ENCODE measurements at places on chromosomes 12 and 14.

DNA sequence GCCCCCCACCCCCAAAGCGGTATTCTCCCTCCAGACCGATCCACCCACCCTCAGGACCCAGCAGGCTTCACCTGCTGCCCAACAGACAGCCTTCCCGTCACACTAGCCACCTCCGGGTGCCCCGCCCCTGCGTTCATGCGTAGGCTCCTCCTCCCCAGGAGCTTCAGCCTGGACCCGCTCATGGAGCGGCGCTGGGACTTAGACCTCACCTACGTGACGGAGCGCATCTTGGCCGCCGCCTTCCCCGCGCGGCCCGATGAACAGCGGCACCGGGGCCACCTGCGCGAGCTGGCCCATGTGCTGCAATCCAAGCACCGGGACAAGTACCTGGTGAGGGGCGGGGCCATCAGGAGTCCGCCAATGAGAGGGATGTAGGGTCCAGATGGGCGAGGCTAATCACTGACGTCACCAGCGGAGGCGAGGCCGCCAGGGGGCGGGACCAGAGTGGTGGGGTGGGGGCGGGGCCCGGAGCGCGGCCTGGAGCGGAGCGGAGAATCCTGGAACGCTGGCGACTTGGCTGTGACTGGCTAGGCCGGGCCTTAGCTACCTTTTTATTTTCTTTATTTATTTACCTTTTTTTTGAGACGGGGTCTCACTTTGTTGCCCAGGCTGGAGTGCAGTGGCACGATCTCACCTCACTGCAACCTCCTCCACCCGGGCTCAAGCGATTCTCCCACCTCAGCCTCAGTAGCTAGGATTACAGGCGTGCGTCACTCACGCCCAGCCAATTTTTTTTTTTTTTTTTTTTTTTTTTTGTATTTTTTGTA, 4.4 kb downstream of the TNS2 start:
- peak; percentile 93 for DNase-seq

GRCh38 chr12:87329076-87329863, 699.9 kb downstream of the C12orf50 start:
- no peak for DNase-seq

- DNase-seq: no peak
Measured at GRCh38 chr14:79586989-79587598, 624.2 kb downstream of the DIO2 start.

DNA sequence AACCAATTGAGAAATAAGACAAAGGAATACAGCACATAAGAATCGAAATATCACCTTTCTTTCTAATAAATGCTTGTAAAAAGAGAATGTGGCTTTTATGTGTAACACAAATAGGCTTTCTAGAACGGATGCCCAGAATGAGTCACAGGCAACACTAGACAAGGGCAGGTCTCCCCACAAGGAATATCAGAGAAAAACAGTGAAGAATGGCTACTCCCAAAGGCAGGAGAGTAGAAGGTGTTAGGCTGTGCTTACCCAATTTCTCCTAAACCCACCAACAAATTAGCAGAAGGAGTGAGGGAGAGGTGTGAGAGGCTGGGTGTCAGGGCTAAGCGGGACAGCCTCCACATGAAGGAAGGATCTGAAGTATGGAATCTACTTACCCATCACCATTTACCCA, 55.2 kb downstream of the GALNT4 start:
- no peak for DNase-seq

DNA sequence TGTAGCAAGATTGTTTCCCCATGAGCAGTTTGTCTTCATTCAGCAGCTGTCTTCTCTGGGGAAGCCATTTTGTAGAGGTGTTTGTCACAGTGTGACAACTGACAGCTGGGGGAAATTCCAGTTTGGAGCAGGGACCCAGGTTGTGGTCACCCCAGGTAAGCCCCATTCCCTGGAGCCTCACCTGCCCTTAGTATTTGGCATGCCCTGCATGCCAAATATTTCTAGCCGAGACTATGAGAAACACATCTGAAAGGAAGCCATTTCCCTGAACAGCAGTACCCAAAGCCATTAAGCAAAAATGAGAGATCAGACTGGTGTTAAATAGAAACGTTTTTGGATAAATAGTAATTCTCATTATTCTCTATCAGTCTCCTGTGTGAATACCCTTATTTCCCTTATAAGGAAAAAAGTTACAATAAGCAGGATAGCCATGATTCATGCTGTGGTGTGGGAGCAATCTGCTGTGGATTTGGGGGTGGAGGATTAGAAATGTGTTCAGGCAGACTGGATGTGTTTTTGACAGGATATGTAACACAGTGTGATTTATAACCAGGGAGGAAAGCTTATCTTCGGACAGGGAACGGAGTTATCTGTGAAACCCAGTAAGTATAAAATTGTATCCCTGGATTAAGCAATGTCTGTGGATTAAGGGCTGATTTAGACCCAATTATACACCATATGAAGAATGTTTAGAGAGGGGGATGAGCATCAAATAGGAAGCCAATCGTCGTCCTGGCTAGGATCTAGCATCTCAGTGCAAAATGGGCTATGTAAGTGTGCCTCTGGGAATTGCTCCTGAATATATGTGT, 68.9 kb downstream of the DAD1 start:
- peak; percentile 35 for DNase-seq

DNA sequence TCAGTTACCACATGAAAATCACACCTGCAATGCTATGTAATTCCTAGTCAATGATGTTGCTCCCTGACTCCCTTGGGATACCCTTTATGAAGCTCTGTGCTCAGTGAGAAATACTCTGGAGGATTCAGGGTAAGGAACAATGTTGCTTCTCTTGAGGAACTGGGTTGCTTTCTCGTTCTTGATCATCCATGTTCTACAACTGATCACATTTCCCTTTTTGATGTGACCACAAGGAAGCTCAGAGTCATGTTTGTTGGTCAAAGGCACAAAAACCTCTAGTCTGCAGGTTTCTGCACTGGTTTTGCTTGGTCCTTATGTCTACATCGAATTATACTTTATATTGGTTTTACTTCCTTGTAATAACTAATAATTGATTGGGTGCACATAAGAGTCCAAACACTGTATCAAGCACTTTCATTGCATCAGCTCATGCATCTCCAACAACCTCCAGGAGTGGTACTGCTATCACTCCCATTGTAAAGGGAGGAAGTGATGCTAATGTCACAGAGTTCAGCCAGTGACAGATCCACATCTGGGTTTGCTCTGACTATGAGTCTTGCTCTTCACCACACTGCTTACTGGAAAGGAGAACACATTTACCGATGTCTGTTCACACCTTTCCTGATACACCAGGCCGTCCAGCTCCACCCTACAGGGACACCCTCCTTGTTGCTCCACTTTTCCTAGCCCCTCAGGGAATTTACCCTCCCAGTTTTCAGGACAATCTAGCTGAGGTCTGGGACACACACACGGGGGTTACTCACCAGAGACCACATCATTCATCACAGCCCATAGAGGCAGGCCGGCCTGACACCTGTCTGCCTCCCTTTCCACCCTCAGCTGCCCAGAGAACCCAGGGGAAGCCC, 41.0 kb downstream of the CMKLR1 start:
- DNase-seq: no peak

- DNase-seq: no peak
Measured at GRCh38 chr12:123132951-123133619, 17.8 kb downstream of the PITPNM2 start.

- no peak for DNase-seq
Measured at GRCh38 chr12:48001505-48002413, 2.5 kb downstream of the COL2A1 start.

GRCh38 chr12:94762259-94762942, 112.0 kb upstream of the TMCC3 start:
- DNase-seq: no peak

DNA sequence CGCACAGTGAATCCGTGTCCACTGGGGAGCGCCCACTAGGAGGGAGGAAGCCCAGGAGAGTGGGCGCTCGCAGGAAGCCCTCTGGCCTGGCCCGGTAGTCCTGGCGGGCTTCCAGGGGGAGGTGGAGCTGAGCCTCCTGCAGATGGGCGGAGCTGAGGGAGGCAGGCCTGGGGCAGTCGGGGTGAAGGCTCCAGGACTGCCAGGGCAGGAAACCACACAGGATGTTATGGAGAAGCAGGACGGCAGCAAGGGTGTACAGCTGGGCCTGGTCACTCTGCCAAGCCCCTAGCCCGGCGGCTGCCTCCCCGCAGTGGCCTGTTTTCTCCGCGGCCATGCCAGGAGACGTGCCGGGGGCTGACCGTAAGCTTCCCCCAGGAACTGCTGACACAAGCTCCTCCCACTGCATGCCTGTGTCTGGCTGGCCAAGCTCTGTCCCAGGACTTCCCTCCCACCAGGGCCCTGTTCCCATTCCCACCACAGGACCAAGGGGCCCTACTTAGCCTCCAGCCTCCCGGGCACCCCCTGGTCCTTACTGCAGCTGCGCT, 143.4 kb upstream of the C14orf180 start:
- DNase-seq: no peak

- DNase-seq: no peak
Measured at GRCh38 chr12:92248977-92249376, 103.3 kb upstream of the BTG1 start.

DNA sequence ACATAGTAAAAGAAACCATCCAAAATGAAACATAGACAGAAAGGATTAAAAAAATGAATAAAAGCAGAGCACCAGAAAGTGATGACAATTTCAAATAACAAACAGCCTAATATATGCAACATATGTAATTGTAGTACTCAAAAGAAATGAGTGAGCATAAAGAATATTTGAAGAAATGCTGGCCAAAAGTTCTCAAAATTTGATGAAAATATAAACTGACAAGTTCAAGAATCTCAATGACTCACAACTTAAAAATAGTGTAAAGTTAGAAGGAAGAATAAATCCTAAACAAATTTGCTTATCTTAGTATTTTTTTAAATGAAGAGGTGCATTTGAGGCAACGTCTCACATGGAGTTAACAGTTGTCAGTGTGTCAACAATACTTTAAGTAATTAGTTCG, 498.9 kb downstream of the SLC6A15 start:
- no peak for DNase-seq

GRCh38 chr12:68416826-68417225, 84.7 kb upstream of the MDM1 start:
- DNase-seq: no peak

- DNase-seq: no peak
Measured at GRCh38 chr12:19245666-19246065, 116.1 kb downstream of the PLEKHA5 start.

- DNase-seq: peak; percentile 56
Measured at GRCh38 chr12:30795410-30796312, 40.9 kb upstream of the CAPRIN2 start.

- no peak for DNase-seq
Measured at GRCh38 chr14:28690029-28690692, 76.4 kb upstream of the FOXG1 start.

DNA sequence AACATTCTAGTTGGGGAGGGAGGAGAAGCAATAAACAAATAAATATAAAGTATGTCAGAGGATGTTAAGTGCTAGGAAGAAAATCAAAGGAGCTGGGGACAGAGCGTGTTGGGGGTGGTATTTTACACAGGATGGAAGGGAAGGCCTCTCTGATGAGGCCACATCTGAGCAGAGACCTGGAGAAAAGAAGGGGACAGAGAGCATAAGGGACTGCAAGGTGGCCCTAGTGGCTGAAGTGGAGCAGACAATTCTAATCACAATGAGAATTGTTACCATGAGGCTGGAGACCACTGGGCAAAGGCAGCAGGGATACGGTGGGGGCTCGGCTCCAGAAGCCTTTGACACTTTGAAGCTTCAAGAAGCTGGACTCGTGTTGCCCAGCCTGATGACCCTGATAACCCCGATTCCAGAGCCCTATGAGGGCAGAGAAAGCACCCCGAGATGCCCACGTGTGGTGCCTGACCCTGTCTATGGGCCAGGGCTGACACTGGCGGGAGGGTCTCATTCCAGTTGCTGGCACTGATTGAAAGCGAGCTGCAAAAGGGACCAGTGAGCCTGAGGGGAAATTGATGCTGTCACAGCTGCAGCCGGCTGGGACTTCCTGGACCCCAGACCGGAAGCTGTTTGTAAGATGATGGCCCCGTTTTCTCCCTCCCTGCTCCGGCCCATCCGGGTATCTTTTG, 169.1 kb downstream of the RBM19 start:
- DNase-seq: no peak

DNA sequence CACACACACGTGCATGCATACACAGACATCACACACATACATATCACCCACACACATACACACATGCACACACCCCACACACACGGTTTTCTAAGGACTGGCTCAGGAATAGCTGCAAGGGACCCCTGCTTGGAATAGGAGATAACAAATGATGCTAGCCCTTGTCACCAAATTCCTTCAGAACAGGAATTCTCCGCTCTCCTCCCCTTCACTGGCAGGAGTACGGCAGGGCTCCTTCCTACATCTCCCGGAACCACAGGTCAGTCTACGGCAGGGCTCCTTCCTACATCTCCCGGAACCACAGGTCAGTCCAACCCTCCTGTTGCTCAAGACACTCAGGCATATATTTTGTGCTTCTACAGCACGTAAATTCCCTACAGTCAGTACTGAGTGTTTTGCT, 23.9 kb downstream of the PHLDA1 start:
- no peak for DNase-seq

DNA sequence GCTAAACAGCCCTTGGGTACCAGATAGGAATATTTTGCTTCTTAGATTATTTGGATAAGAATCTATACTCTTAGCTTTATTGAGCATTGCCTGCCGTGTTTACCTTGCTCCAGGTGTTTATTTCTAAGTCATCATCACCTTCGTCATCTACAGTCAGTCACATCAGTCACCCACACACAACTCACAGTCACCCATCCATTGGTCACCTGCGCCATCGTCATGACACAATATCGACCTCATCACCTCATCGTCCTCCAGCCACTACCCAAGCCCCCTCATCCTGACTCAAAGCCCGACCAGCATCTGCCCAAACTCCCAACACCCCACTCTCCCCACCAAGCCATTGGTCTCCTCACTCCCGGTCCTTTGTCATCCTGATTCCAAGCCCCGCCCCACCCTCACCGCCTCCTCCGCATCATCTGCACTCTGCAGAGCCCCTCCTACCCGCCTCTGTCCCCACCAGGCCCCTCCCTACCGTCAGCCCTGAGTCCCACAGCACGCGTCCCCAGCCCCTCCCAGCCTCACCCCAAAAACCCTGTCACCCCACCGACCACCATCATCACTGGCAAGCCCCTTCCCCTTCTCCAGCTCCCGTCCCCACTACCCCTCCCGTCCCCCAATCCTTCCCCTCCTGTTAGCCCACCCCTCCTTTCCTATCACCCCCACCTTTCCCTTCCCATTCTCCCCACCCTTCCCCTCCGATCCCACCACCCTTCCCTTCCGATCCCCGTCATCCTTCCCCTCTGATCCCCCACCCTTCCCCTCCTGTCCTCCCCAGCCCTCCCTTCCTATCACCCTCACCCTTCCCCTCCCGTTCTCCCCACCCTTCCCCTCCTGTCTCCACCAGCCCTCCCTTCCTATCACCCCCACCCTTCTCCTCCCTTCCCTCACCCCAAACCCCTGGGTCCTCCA, 9.8 kb downstream of the DLK1 start:
- DNase-seq: no peak

GRCh38 chr12:116222358-116222757, 55.1 kb downstream of the MED13L start:
- peak; percentile 49 for DNase-seq

GRCh38 chr14:54606178-54606577, 39.2 kb downstream of the SAMD4A start:
- no peak for DNase-seq

- no peak for DNase-seq
Measured at GRCh38 chr14:72630374-72630773, 263.5 kb downstream of the DPF3 start.
